ENCODE measurements at places on chromosomes 3 and 15. TPM values are rescaled to one million over a fixed set of nuclear protein-coding genes. Genes with fewer than 3 reads are reported as not detected.
A peak's percentile ranks its signal among the peaks of the same experiment; 100 is the strongest.

GRCh38 chr3:178304758-178305467, 231.3 kb upstream of the KCNMB2 start:
- peak; percentile 56 for DNase-seq

GRCh38 chr3:141561426-141562034, 74.7 kb downstream of the RASA2 start:
- peak; percentile 56 for DNase-seq

LTK gene
- total RNA-seq, result not detected

ANAPC13 gene
- 104 TPM for total RNA-seq

- DNase-seq, result no peak
These were observed 6.0 kb downstream of the MINDY2 start for GRCh38 chr15:58777107-58777506.

- DNase-seq, result no peak
These were observed at the start of gene TMEM266 for GRCh38 chr15:76059320-76060117. TSS of gene TMEM266 (plus strand) at chr15:76059985. CDS start at chr15:76134264, 74,279 bp downstream.
